ENCODE measurements at places on chromosomes 7 and 10.

DNA sequence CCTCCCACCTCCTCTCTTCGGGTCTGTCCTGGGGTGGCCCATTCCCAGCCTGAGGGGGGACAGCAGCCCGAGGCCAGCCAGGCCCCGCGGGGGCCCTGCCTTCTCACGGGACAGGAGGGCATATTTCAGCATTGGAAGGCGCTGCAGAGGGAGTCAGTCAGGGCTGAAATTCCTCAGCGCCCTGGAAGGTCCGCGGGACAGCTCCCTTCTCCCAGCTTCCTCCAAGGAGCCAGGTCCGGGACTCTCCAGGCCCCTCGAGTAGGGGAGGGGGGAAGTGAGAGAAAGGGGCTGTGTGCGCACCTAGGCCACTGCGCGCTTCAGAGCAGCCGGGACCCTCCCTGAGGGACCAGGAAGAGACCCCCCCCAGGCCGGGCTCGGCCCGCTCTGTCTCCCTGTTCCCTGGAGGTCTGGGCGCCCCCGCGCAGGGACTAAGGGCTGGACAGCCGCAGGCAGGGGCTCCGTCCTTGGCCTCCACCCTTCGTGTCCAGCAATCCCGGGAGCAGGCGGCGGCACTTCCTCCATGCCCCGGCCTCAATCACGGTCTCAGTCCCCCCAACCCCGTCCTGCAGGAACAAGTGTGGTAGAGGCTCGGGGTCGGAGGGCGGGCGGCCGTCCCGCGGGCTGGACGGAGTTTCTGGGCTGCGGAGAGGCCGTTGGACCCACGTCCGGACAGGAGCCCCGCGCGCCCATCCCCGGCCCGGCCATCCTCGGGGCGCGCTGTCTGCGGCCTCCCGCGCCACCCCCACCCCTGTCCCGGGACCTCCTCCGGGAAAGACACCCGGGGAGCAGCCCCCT lies 6.0 kb upstream of the ELFN1 start:
- peak; percentile 15 for DNase-seq

DNA sequence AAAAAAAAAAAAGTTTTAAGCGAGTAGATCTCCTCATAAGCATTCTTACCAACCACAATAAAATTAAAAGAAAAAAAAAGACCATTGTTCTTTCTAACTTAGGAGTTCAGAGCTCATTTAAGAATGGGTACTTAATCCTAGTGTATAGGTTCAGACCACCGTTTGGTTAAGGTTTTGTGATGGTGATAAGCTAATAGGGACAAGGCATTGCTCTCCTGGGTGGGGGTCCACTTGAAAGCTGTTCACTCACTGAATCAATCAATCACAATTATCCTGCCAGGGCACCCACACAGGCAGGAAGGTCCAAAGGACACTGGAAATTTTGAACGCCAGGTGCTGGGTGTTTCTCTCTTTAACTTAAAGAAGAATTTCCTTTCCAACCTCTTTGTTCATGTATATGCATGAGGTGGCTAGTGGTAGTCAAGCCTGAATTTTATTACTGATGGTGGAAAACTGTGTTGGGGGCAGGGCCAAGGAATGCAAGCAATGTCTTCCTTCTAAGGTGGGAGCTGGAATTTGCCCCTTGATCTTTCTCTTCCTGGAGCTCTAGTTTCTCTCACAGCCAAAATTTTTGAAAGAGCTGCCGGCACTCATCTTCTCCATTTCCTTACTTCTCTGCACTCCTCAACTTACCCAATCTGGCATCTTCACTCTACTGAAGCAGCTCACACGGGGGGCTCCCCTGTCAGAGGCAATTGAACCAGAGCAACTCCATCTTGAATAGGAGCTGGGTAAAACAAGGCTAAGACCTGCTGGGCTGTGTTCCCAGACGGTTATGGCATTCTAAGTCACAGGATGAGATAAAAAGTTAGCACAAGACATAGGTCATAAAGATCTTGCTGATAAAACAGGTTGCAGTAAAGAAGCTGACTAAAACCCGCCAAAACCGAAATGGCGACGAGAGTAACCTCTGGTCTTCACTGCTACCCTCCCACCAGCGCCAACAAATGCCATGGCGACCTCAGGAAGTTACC lies 7.5 kb upstream of the FAM131B start:
- DNase-seq, result no peak

GRCh38 chr10:128345353-128345752 lies 219.1 kb upstream of the MKI67 start:
- no peak for DNase-seq

DNA sequence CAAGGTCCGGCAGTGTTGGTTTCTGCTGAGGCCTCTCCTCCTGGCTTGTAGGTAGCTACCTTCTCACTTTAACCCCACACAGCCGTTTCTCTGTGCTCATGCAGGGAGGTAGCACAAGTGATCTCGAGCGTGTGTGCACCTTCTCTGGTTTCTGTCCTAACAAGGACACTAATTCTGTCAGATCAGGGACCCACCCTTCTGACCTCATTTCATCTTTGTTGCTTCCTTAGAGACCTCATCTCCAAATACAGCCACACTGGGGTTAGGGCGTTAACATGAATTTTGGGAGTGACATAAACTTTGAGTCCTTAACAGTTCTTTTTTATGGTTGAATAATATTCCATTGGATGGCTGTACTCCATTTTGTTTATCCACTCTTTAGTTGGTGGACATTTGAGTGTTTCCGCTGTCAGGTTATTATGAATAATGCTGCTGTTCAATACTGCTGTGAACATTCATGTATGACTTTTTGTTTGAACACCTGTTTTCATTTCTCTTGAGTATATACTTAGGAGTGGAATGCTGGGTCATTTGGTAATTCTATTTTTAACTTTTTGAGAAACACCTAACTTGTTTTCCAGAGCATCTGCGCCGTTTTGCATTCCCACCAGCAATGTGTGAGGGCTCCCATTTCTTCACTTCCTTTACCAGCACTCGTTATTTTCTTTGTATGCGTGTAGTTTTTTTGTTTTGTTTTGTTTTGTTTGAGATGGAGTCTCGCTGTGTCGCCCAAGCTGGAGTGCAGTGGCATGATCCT lies 57.5 kb downstream of the LCOR start:
- DNase-seq, result no peak

DNA sequence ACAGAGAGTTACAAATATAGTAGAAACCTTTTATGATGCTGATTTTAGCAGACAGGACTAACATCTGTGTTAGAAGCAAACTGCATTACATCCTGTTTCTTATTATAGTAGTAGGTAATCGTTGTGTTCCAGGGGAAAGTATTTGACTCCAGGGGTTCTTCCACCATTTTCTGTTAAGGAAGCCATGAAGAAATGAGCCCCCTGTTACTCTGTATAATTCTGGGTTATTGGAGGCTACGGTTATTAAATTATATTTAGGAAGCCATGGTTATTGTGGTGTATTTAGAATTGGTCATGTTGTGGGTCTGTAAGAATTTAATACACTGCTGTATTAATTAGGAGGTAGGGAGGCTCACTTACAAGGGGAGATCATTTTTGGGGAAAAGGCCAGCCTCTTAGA lies 175.8 kb upstream of the AGK start:
- no peak for DNase-seq

DNA sequence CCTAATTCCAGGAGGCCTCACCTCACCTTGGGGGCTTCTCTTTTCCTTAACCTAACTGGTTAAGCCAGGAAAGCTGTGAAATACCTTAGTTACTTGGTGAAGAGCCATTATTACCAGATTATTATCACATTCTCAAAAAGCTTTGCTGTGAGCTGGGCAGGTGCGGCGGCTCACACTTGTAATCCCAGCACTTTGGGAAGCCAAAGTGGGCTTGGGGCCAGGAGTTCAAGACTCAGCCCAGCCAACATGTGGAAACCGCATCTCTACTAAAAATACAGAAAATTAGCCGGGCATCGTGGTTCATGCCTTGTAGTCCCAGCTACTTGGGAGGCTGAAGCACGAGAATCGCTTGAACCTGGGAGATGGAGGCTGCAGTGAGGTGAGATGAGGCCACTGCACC lies 102.4 kb upstream of the KLF6 start:
- DNase-seq, result peak; percentile 42

DNA sequence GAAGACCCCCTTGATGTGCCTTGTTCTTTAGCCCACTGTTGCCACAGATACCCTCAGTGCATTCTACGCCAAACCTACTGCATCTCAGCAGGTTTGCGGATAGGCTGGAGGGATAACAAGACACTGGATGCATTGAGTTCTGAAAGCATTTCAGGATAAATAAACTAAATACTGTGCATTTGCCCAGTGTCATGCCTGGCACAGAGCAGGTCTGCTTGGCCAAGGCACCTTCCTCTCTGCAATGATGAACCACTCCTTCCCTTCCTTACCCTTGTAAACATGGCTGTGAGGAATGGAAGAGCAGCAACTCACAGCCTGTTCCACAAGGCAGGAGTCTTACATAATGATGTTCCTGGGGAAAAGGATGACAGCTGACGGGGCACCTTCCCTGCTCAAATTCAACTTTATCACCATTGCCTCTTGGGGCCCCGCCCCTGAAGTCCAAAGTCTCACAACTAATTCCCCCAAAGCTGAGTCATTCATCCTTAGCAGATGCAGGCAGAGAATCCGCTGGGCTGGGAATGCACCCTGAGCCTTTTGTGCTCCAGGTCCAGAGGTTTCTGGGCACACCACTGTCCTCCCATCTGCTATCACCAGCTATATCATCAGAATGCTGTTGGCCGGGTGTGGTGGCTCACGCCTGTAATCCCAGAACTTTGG lies 11.6 kb downstream of the DDX56 start:
- no peak for DNase-seq

DNA sequence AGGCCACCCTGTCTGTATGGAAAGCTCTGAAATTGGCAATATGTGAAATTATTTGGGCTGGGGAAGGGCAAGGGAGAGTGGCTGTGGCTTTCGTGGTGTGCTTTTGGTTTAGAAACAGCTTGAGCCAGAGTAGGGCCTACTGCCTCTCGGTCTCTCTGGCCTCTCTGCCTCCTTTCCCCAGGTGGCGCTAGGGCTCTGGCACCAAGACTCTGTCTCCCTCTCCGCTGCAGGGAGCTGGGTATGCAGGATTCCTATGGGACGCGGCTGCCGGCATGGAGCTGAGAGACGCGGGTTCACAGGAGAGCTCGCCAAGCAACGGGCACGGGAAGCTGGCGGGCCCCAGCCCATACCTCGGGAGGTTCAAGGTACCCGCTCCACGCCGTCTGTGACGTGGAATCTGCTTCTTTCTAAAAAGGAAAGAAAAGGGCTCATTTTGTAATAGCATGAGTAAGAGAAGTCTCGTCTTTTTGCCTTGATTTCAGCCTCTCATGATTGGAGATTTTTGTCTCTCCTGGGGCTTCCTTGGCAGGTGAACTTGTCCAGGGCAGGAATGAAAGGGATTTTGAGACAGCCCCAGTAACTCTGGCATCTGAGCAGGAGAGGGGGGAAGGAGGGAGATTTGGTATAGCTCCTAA lies 105.1 kb upstream of the ANLN start:
- no peak for DNase-seq
